ENCODE measurements at places on chromosomes 12 and 14.

DNA sequence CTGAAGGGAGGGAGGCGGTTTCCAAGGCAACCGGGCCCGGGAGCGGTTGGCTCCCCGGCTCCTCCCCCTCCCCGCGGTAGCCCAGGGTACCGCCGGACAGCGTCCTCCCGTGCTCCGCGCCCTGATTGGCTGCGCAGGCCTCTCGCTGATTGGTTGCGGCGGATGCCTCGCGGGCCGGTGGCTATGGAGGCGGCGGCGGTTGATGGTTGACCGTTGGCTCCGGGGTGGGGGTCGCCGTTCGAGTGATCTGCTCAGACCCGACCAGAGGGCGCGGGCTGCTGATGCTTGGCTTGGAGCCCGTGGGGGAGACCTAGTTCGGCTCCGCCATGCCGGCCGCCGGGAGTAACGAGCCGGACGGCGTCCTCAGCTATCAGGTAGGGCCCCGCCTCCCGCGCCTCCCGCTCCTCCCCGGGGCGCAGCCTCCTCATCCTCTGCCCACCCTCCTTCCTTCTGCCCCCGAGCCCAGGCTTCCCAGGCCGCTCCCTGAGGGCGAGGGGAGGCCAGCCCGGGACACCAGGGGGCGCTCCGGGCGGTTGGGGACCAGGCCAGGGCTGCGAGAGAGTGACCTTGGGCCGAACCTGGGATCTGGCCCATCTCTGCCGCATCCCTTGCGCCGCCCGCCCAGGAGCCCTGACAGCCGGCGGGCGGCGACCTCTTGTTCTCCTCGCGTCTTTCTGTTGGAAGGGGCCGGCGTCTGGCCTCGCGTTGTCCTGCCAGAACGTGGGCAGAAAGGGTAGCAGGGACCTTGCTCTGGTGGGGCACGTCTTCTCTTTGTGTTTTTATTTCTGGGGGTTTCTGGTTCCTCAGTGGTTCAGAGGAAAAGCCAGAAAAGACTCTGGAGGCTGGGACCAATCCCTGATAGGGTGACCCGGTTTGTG lies at the start of gene SLC4A8:
SLC4A8 (plus strand) TSS at position 170 of the 878 bp plus-strand sequence; CDS start at position 327, 157 bp downstream.
- DNase-seq, result peak; percentile 92

DNA sequence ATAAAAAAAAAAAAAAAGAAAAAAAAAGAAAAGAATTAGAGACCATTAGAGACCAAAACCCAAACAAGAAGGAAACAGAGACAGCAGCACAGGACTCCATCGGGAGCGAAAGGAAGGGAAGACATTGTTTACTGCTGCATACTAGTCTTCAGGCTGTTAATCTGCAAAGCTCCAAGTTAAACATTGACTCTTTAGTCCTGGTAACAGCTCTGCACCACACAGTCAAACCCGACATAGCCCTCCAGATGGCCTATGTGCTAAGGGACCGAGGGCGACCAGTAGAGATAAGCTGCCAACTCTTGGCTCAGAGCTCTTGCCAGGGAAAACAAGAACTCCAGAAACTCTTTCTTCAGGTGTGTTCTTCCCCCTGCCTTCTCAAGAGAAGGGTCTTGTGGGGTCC lies 7.8 kb downstream of the P2RX4 start:
- DNase-seq, result no peak

DNA sequence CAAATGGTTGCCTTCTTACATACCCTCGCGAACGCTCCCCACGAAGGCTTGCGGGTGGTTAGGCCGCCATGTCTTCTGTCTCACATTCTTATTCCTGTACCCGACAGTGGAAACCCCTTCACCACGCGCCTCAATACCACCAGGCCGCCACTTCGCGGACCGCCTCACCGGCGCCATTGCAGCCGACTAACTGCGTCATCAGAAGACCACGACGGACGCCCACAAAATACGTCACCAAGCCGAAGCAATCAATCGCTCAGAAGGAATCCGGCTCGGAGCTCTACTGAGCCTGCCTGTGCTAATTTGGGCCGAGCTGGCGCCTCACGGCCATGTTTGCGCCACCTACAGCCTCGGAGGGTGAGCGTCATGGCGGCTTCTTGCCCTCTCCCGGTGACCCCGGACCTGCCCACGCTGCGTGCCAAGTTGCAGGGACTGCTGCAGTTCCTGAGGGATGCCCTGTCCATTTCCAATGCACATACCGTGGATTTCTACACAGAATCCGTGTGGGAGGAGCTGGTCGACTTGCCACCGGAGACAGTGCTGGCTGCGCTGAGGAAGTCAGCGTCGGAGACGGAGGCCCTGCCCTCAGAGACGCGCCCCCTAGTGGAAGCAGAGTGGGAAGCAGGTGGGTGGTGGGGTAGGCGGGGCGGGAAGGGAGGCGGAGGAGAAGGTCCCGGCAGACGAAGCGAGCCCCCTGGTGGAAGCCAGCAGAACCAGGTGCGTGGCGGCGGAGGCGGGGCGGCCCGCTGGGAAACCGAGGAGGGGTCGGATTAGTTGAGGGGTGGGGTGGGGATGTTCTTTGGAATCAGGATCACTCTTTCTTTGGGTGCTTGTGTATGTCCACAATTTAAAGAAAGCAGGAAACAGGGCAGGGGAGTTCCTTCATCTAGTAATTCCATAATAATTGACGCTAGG lies at the start of the genes CCDC59 and METTL25:
CCDC59 (minus strand) TSS at position 188 of the 915 bp plus-strand sequence; CDS start at position 177, 11 bp downstream.
METTL25 (plus strand) TSS at position 330 of the 915 bp plus-strand sequence; CDS start at position 367, 37 bp downstream.
- DNase-seq, result peak; percentile 74

- no peak for DNase-seq
These were observed 19.7 kb downstream of the VDR start for GRCh38 chr12:47885012-47885501.

- no peak for DNase-seq
These were observed 303.3 kb downstream of the MED13L start for GRCh38 chr12:115973968-115974724.

GRCh38 chr14:34956931-34957330 lies 25.9 kb upstream of the SRP54 start:
- no peak for DNase-seq

DNA sequence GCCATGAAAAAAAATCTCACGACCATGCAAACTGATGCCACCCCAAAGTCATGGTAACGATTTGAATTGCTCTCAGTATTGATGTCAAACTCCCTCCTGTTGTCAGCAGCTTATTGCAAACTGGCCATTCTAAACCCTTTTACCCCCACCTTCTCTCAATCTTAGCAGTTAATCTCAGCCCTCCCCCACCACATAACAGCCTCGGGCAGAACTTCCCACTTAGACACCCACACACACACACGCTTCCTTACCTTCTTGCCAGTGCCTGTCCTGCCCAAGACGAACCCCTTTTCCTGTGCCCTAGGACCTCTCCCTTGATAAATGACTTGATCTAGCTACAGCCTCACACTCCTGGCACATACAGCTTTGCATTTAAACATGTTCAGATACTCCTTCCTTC lies 56.6 kb downstream of the GPATCH2L start:
- no peak for DNase-seq

DNA sequence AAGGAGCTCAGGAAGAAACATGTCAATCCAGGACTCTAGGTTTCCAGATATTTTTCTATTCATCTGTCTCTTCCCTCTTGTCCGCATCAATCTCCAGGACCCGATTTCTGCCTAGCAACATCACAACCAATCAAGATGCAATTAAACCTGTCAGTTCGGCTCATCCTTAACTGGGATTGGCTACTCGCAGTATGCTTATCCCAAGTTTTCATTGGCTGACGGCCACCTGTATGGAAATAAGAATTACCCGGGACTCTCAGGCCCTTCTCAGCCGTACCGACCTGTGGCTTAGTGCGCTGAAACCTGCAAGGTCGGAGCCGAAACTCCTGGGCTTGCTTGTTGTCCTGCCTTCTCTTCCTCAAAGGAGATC lies 20.4 kb upstream of the ATP5MC2 start:
- DNase-seq, result peak; percentile 56

- DNase-seq, result no peak
These were observed 12.5 kb upstream of the FOXN3 start for GRCh38 chr14:89429199-89430181.

DNA sequence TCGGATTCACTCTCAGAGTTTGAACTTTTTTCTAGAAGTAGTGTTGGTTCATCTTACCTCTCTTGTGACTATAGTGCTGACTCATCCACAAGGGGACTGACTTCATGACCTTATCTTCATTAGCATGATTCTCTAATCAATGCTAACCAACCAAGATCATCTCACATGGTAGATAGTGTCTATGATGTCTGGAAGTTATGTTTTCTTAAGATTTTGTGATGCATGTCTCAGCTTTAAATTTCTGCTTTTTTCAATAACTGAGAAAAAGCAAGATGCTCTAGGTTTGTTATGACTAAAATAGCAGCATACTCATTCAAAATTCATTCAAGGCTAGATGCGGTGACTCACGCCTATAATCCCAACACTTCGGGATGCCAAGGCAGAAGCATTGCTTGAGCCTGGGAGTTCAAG lies 12.3 kb upstream of the SLC35E3 start:
- DNase-seq, result no peak

- DNase-seq, result no peak
These were observed 199.5 kb downstream of the NUAK1 start for GRCh38 chr12:105939181-105939721.

DNA sequence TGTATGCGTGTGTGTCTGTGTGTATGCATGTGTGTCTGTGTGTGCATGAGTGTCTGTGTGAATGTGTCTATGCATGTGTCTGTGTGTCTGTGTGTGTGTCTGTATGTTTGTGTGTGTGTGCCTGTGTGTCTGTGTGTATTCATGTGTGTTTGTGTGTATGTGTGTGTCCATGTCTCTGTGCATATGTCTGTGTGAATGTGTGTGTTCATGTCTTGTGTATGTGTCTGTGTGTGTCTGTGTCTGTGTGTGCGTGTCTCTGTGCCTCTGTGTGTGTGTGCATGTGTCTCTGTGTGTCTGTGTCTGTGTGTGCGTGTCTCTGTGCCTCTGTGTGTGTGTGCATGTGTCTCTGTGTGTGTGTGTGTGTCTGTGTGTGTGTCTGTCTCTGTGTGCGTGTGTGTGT lies 82.4 kb downstream of the NINJ2 start:
- no peak for DNase-seq

- no peak for DNase-seq
These were observed 28.7 kb upstream of the CPSF6 start for GRCh38 chr12:69210661-69211060.

DNA sequence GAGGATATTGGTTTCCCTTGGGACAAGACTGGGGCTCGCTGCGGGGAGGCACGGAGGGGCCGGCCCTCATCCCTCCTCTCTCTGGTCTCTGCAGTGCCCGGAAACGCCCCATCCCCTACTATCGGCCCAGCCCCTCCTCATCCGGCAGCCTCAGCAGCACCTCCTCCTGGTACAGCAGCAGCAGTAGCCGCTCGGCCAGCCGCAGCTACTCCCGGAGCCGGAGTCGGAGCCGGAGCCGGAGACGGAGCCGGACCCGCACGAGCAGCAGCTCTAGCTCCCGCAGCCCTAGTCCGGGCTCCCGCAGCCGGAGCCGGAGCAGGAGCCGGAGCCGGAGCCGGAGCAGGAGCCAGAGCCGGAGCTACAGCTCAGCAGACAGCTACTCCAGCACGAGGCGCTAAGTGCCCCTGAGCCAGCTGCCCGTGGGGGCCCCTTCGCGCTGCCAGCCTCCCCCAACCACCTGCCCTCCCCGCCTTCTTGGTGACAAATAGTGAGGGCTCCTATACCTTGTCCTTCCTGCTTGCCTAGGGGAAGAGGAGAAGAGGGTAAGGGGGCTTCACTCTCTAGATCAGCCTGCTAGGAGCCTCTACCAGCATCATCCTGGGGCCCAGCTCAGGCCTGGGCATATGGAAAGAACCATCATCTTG lies 22.2 kb upstream of the HSPB8 start:
- DNase-seq, result no peak

GRCh38 chr14:26594148-26594547 lies 3.7 kb downstream of the NOVA1 start:
- no peak for DNase-seq
